ENCODE measurements at places on chromosomes 1 and 21.

DNA sequence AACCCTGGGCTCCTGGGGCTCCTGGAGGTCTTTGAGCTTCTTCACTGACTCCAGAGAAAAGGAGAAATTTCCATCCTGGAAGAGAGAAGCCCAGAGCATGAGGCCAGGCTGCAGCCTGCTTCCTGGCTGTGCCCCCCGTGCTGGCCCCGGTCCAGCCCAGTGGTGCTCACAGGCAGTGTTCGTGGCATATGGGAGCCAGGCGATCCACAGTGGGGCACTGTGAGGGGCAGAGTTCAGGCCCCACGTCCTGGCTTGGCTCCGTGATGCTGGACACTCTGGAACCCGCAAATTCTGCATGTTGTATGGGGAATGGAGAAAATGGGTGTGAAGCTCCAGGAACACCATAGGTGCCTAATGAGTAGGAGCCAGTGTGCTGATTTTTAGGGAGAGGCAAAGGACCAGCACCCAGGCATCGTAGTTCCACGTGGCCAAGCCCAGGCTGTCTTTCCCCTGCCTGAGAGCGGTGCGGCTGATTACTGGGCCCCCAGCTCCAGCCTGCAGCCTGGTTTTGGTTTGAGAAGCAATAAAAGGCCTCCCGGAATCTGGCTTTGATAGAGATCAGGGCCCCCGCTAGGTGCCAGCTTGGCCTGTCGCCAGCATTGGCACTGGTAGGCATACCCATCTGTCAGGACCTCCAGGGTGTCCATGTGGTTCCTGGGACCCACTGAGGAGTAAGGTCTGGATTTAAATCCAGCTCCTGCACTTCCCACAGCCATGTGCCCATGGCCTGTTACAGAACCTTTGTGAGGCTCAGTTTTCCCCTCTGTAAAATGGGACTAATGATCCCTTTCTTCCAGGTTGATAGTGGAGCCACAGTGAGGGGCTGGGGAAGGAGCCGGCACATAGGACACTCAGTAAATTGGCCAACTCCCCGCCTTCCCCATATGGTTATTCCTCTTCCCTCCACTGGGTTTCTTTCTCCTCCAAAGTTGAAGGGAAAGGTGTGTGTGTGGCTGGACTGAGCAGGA, 725 bp downstream of the GUCA2A start:
- DNase-seq = no peak

- DNase-seq = no peak
Measured at GRCh38 chr21:38760017-38760761, 45.5 kb upstream of the ETS2 start.

DNA sequence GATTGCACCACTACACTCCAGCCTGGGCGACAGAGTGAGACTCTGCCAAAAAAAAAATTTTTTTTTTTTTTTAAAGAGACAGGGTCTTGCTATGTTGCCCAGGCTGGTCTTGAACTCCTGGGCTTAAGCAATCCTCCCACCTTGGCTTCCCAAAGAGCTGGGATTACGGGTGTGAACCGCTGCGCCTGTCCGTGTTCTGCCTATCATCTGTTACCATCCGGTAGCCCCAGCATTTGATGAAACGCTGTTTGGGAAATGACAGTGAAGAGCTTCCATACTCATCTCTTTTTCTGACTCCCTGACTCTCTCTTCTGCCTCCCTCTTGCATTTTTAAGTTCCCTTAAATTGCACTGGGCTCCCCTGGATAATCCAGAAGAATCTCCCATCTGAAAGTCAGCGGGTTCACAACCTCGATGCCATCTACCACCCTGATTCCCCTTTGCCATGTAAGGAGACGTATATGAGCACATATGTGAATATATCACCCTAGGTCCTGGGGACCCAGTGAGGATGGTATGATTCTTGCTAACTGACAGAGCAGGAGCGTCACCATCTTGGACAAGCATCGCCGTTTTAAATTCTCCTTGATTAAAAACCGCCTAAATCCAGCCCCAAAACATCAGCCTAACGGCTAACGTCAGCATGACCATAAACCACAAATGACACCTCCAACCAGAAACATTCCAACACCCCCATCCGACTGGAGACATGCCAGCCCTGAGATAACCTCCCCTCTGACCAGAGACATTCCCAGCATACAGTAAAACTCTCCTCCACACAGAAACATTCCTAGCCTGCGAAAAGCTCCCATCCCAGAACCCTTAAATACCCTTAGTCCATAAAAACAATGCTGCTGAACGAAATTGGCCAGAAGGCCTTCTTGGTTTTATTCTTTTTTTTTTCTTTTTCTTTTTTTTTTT, 12.4 kb downstream of the TNFRSF8 start:
- DNase-seq = no peak

DNA sequence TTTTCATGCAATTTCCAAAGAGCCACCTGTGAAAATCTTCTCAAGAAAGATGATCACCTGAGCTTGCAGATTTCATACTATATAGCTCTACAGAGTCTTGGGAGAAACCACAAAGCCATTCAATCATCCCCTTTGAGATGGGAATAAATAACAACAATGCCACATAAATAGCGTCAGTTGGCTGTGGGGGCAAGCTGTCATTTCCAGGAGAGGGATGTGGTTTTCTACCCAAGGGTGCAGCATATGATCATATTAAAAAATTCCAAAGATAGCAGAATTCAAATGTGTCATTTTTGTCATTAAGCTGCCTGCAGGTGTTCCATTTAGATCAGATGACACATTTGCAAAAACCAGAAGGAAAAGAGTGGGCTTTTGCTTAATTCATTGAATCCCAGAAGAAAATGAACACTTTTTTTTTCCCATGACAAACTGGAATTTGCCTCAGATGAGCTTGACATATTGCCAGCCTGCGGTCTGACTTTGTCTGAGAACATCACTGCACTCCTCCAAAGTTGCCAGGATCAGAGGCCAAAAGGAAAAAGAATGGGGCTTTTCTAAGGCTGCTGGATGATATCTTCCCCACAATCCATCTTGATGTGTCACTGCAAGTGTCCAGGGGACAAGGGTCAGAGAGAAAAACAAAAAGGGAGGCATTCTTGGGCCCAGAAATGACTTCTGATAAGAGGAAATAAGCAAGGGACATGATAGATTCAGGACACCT, 314.1 kb upstream of the USP25 start:
- DNase-seq = no peak

- DNase-seq = no peak
Measured at GRCh38 chr1:166090244-166090643, 76.6 kb downstream of the FAM78B start.

GRCh38 chr1:38569932-38570656, 289.5 kb downstream of the RRAGC start:
- DNase-seq = no peak

GRCh38 chr1:162013289-162013688, 10.4 kb downstream of the OLFML2B start:
- no peak for DNase-seq

DNA sequence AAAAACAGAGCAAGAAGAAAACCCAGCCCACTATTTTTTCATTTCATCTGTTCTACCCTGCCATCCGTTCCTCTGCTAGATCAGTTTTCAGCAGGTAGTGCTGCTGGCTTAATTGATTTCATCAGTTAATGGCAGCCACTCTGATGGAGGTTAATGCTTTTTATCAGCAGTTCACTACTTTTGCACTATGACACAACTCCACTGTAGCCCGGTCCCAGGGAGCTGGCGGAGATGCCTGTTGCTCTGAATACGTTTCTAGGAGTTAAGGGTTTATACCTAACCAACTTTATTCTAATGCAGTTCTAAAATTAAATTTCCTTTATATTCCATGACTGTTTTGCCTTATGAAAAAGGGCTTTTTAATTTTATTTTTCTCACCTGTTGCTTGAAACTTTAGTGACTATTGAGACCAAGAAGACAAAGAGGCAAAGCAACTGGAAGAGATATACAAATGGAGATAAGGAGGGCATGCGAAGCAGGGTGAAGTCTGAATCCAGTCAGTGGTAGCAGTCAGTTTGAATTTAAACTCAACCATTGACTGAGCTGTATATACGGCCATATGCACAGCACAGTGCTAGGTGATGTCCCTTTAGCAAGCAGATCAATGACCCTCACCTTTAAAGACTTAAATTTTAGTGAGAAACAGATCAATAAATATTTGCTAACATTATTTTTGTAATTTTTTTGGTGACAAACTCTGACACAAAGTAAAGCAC, 477.9 kb downstream of the LMO4 start:
- no peak for DNase-seq

GRCh38 chr1:109185990-109186732, 27.6 kb upstream of the SARS1 start:
- DNase-seq = no peak

DNA sequence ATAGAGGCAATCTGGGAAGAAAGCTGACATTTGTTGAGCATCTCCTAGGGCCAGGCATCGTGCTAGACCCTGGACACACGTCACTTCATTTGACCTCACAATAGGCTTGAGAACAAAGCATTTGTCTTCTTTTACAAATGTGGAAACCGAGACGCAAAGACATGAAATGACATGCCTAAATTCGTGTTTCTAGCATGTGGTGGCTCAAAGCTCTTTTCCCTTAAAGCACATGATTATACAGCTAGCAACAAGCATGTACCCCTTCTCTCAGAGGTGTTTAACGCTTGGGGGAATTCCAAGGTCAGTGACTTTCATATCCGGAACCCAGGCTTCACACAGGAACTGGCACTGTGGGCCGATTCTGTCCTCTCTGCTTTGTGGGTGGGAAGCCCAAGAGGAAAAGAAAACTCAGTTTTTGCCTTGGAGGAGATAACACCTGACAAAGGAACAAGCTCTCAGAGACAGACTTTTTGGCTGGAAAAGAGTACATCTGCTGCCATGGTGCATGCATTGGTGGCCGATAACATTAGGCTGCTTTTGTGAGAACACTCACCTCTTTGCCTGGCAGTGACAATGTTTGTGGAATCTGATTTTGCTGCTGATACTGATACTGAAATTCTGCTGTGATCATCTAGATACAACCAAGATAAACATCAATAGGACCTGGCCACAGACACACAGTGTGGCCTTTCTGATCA, 15.4 kb upstream of the CD2 start:
- no peak for DNase-seq

GRCh38 chr1:203090421-203091198, 4.8 kb upstream of the MYOG start:
- DNase-seq = no peak

DNA sequence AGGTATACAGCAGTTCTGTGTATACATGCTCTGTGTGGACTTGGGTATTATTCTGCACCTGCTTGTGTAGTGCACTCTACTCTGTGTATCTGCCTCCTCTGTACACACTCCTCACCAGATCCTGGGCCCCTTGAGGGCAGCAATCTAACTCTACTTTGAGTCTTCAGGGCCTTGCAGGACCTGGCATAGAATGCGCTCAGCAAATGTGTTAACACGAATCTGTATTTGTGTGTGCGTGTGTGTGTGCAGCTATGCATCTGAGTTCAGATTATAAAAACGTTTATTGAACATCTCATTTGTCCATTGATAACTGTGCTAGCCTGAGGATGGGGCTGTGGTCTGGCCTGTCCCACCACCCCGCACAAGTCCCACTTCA, 3.9 kb upstream of the MEF2D start:
- DNase-seq = no peak

DNA sequence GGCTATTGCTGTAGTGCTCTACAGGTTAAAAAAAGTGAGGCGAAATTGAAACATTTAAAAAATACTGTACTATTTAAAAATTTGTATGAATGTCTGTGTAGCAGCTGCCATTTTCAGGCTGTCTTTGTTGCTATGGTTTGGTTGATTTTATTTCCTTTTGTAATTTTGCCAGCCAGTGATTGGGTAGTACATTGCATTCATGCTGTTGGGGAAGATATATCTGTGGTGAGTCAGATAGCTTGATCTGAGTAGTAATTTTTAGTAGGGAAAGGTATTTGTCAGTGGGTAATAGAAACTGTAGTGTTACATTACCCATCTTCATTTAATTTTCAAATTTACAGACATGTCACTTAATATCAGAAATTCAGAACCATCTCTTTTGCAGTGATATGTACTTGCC, 15.0 kb downstream of the NFIA start:
- DNase-seq = no peak

DNA sequence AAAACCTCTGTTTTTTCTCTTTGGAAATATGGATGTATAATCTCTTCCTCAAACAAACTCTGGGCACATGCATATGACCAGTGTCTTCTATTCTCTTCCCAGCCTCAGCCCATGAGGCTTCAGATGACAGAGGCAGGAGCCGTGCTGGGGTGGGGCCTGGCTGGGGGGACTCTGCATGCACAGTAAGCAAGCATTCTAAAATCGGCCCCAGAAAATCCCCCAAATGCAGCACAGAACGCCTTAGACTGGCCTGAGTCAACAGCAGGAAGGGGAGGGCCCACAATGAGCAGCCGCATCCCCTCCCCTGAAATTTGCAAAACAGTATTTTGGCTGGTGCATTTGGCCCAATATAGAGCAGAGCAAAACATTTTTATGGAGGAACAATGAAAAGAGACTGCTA, 47.8 kb downstream of the ITPKB start:
- no peak for DNase-seq

DNA sequence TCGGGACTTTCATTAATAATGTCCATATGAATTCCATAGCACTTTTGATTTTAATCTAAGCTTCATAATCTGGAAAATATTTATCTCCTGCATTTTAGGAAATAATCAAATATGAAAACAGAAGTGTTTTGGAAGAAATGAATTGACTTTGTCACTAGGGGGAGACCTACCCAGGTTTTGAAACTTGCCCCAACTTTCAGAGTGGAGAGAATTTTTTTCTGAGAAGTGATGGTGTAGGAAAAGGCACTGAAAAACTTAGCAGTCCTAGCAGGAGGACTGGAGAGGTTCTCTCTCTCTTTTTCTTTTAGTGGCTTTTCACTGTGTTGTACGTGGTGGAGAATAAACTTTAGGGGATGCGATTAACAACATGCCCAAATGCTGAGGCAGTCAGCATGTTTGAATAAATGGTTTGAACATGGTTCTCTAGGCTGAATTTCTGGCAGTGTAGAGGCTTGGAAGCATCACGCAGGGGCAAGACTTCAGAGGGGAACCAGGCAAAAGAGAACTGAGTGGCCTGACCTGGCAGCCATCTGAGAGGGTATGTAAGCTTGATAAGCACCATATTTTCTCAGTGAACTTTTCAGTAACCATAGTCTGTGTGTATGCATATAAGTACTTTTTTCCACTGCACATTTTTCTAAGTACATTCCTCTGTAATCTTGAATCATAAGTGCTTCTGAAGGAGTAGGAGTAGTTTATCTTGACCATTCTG, 68.3 kb upstream of the NEK7 start:
- no peak for DNase-seq

DNA sequence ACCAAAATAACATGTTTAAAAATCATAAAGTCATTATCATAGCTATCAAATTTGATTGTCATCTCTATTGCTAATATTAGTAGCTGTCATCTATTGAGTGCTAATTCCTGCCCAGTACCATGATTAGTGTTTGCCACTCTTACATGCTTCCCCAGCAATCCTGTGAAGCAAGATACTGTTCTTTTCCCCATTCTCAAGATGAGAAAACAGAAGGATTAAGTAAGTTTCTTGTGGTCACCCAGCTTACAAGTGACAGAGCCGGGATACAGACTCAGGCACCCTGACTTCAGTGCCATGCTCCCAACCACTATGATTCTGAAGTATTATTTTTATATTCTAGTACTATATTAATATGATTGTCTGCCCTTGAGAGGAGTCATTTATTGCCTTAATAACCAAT, 36.5 kb downstream of the LRRC8C start:
- DNase-seq = no peak
